ENCODE measurements at places on chromosomes 3 and 15.

- DNase-seq = peak; percentile 65
Measured at GRCh38 chr3:197750396-197750831, 731 bp downstream of the FYTTD1 start.

GRCh38 chr3:48475188-48475587 lies 28.7 kb downstream of the ATRIP start:
- DNase-seq = no peak

DNA sequence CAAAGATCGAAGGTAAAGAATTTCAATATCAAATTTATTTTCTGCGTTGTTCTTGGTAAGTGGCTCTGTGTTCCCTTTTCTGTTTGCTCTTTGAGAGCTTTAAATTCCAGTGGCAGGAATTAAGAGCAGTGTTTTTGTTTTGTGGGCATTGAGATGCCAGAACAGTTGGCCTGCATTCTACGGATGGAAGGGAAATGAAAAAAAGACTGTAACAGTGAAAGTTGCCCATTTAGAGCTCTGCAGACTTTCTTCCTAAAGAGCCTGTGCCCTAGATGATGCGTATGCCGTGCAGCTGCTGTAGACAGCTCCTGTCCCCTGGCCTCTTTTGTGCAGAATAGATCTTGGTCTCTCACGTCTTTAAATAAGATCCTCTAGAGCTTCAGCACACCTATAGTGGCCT lies 58.8 kb downstream of the KAT2B start:
- DNase-seq = no peak

DNA sequence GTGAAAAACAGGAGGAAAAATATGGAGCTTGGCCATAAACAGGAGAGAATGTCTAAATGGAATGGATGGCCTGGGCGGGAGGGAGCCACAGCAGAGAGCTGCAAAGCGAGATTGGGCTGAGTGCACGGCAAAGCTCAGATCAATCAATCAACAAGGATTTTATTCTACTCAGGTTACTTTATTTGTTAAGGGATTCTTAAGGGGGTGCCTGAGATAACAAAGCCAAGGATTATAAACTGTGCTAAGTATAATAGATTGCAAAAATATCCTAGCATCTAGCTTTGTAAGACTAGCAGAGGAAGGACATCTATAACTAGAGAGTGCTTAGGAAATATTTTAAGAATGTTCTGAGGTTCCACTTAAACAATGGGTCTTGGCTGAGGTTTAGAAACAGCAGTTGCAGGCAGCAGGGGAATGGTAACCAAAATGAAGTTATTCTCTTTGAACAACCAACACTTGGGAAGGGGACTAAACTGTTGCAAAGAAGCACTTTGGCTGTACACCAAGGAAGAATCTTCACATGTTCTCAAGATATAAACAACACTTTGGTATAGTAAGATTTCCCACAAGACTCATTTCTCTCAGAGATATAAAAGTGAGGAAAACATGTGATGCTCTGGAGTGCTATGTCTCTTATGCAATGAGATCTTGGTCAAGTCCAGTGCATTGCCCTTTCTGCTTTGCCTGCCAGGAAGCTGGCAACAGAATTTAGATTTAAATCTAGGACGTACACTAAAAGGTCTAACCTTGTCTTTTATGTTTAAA lies 35.5 kb downstream of the TMEM212 start:
- DNase-seq = no peak

DNA sequence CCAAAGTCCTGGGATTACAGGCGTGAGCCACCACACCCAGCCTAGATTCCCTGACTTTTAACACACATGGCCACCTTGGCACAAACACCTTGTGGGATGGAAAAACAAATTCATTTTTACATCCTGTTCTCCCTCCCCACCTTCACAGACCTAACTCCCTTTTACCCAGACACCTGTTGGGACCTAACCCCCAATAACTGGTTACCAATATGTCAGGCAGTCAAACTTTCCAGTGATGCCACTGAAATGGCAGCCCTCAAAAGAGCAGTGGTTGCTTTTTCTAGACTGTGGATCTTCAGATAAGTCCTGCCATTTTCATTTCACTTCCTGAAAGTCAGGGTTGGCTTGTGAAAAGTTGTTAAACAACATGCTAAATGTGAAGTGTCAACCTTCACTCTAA lies 34.9 kb downstream of the SIN3A start:
- DNase-seq = no peak

- no peak for DNase-seq
Measured at GRCh38 chr3:139534992-139535879, 4.3 kb downstream of the RBP1 start.

DNA sequence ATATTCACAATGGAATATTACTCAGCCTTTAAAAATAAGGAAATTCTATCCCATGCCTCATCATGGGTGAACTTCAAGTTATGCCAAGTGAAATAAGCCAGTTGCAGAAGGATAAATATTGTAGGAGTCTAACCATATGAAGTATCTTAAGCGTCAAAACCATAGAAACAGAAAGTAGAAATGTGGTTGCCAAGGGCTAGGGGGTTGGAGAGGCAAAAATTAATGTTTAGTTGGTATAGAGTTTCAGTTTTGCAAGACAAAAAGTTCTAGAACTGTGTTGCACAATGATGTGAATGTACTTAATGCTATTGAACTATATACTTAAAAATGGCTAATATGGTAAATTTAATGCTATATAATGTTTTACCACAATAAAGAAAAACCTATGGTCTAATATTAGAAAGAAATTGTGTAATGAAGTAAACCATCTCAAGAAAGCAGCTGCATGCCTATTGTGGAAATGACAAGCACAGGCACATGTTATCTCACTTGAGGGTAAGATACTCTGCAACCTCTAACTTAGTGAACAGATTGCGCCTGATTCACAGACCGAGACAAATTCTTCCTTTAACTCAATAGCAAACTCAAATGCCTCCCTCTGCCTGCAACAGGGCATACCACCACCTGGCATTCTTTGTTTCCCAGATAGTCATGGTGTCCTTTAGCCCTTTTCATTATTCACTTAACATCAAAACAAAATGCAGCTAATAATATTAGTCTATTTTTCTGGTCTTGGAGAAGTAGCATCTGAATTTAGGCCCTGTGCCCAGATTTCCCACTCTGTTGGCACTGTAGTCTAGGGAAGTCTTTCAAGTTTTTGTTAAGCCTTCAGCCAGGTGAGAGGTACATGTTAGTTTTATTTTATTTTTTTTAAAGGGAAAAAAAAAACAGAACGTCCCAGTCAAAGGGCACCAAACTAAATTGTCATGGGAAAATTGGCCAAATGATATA lies 80.2 kb upstream of the ACP3 start:
- DNase-seq = no peak

GRCh38 chr15:56640549-56640948 lies 92.8 kb downstream of the ZNF280D start:
- DNase-seq = no peak

DNA sequence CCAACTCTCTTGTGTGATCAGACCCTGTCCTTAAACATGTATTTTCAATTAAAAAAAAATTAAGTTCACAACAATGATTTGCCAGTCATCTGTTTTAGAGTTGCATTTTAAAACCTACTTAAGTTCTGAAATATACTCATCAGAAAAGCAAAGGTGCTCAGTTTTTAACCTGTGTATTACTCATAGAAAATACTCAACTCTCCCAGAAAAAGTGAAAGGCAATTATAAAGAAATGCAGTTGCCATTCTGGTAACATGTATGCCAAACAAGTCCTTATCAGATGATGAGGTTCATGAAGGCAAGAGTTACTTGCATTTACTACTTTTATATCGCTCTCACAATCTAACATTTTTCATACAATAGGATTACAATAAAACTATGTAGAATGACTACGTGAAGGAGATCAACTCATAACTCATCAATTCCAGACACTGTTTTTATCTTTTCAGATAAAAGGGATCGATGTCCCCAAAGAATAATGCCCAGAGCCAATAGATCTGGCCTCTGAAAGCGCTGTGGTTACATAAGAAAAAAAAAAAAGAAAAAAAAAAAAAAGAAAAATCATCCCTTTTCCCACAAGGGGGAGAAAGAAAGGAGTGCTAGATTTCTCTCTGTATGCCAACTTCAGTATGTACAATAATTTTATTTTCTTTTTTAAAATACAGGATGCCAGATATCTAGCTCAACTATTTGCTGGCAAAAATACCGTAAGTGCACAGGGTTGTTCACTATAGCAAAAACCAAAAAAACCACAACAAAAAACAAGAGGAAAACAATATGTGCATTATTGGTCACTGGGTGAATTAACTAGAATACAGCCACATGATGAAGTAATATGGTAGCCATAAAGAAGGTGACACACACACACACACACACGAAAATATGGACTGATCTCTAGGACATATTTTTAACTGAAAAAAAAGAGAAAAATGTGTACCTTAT lies 137.4 kb downstream of the NR1I2 start:
- DNase-seq = no peak

DNA sequence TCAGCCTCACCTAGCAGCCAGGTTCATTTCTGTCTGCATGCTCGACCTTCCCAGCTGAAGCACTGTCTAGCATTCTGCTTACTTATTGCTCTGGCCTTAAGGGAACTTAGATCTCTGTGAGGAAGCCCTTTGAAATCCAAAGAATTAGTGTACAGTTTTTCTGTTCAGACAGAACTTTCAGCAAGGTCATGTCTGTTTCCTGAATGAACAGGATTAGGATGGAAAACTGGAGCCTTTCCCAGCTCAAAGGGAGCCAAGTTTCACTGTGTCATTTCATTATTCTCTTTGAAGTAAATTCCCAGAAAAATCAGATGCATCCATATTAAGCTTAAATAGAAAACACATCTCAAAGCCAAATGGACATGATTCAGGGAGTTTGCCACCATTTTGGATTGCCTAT lies 457.3 kb upstream of the KCNMB2 start:
- DNase-seq = no peak

DNA sequence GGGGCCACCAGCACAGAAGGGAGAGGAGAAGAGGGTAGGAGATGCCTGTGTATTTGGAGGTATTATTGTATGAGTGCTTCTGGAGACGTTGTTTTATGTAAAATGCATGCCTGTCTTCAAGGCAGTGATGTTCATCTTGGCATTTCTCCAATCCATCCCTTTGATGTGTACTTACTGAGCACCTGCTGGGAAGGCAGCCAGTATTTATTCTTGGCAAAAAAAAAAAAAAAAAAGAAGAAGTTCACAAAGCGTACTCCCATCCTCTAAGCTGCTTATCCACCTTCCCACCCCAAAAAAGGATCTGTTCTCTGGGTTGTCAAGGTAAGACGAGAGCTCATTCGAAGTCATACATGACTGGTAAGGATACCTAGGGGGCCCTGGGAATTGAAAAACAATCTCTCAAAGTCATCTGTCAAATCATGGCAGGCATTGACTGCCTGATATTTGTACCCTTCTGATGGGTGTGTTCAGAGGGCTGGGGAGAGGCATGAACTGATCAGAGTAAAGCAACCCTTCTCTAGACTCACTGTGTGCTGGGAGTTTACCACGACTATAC lies 30.0 kb upstream of the SLC6A1 start:
- DNase-seq = no peak
